CD4-positive, alpha-beta T cell treated with Interleukin-6 for 4 hours (primary cell): ENCODE measurements at places on chromosomes 6 and 20.

DNA sequence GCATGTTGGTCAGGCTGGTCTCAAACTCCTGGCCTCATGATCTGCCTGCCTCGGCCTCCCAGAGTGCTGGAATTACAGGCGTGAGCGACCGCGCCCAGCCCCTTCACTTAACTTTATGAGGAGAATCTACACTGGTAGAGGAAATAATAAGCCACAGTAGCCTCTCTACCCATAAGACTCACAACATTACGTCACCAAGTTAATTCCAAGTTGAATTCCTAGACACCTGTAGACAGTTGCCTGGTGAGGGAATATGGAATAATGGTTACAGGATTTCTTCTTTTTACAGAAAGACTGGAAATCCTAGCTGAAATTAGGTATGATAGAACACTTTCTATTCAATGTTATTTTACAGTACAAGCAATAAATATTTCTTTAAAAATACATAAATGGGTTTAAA lies 854.5 kb upstream of the EYS start:
- no peak for DNase-seq

- DNase-seq, result no peak
These were observed 22.9 kb downstream of the SAYSD1 start for GRCh38 chr6:39092124-39092523.

DNA sequence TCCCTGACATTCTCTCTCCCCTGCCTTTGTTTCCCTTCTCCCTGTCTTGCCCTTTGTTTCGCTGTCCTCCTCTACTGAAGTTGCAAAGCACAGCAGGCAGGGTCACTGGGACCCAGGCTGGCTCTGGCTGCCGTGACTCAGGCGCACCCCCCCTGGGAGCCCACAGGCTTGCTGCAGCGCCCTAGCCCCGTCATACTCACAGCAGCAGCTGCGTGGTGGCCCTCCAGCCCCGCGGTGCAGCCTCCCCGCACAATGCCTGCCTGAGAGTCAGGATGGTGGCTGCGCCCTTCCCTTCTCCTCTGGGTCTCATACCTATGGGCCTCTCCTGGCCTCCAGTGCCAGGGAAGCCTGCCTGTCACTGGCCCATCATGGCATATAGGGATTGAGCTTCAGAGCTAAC lies 41.7 kb downstream of the TXNDC5 start:
- DNase-seq, result no peak

DNA sequence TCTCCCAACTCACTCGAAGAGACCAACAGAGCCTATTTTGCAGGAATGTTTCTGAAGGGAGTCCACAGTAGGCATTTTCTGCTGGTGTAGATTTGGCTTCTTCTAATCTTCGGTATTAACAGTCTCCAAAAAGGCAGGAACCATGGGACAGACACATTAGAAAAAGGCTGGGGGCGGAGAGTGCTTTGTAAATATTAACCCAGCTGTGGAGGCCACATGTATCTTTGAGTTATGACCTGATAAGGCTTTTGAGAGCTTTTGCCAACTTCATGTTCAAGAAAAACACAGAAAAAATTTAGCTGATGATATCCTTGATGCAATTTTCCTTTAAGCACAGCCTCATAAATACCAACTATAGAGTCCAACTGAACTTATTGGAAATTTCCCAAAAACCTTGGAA lies 119.4 kb upstream of the TSHZ2 start:
- DNase-seq, result no peak

DNA sequence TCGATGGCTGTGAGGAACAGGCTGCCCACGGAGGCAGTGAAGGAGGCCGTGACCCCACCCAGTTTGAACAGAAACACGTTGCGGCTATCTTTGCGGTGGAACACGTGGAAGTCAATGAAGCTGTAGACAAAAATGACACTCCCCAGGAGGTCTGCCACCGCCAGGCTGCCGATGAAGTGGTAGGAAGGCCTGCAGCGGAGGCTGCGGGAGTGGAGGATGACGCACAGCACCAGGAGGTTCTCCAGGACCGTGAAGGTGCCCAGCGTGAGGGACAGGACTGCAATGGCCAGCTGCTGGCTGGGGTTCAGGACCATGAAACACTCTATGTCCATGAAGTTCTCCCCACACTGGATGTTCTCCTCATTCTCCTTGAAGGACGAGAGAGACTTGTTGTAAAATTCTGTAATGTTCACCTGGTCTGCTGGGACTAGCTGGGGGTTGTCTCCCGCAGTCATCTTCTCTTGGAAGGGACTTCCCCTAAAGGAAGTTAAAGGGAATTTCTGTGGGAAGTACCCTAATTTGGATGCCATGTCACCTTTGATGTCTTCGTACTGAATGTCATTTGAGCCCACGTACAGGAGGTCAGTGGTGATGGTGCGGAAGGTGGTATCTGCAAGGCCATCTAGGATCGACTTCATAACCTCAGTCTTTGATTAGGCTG lies 21.4 kb downstream of the CNR1 start:
- no peak for DNase-seq

DNA sequence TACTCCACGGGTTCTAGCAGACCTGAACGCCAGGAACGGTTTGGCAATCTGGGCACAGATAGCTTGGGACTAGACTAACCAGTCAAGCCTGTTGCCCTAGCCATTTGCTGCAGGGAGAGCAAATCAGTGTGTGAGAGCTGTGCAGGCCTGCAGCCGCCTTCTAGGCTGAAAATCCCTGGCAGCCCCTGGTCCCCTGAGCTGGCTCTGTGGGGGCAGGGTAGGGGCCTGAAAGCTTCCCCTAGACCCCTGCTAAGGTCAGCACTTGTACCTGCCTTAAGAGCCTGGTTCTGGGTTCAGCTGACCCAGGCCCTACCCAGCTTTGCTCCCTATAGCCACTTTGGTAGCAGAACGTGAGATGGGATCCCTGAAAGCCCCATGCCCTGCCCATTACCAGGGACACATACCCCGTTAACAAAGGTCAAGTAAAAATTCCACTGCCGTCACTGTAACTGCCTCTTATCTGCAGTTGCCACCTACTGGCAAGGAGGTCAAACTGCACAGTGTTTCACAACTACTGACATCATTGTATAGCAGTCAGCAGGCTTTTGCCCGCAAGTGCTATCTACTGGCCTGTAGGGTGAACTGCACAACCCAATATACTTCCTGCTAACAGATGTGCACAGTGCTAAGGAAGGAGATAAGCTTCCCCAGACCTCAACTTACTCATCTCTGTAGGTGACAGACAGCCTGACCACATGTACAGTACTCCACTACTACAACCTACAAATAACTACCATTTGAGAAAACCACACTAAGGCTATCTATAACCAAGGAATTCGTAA lies 95.1 kb upstream of the OLIG3 start:
- DNase-seq, result peak; percentile 55

GRCh38 chr6:111892431-111892830 lies 19.2 kb upstream of the FYN start:
- DNase-seq, result no peak

- DNase-seq, result no peak
These were observed 412 bp upstream of the TUBB1 start for GRCh38 chr20:59018817-59019216.
